Activated T-helper 1 cell treated with Interleukin-2 at 50 U/mL for 16 hours (primary cell): ENCODE measurements at places on chromosomes 13 and 19.

DNA sequence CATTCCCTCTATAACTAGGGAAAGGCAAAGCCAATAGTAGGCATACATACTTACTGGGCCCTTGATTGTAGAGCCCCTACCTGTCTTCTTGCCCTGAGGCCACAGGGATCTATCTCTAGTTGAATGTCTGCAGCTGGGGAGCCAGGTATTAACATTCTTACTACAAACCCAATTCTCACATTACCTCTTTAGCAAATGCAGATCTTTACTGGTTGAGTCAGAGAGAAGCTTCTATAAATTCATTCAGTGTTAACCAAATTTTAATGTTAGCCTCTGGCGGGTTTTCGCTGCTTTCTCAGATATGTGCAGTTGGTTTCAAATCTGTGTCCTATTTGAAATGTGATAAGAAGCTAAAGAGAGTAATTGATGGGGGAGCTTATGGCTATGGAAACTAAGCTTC, 43.2 kb downstream of the SERTM1 start:
- DNase-seq: no peak

GRCh38 chr19:13302526-13303270, 152.5 kb downstream of the IER2 start:
- no peak for DNase-seq

GRCh38 chr19:29315556-29316190, 102.7 kb upstream of the UQCRFS1 start:
- DNase-seq: no peak

DNA sequence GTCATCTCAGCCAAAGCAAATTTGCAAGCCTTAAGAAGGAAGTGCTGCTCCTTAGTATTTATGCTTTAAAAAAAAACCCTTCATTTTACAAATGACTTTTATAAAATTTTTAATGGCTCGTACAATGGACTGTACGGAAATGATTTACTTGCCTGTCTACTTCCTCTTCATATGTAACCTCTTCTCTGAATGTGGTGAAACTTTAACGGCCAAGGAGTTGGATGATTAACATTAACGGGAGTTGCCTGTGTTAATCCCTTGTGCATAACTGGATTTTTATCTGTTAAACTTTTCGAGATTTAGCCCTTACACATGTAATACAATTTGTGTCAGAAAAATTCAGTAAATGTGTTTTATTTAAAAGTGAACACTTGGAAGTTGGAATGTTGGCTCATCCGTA, 429.4 kb downstream of the TBC1D4 start:
- DNase-seq: no peak

DNA sequence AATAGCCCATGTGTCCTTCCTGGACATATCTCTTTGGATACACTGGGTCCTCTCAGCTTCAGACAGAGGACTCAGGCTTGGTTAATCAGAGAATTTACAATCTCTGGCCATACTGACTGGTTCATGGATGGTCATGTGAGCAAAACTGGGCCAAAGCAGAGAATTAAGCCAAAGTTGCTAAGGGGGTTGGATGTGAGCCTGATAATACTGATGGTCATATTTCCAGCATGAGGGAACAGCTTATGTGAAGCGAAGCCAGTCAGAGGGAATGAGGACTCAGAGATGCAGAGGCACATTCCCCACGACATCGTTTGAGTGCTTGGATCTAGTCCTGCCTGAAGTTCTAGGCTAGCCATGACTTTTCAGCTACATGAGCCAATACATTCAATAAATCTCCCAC, 22.0 kb upstream of the LRRC4B start:
- no peak for DNase-seq

DNA sequence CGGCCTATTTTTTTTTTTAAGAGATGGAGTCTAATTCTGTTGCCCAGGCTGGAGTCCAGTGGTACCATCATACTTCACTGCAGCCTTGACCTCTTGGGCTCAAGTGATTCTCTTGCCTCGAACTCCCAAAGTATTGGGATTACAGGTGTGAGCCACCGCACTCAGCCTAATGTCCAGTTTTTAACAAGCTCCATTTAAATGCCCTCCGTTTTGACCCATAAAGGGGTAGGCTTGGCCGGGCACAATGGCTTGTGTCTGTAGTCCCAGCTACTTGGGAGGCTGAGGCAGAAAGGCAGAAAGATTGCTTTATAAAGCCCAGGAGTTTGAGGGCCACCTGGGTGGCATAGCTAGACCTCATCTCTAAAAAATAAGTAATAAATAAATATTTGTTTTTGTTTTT, 11.8 kb downstream of the LDLR start:
- no peak for DNase-seq

- no peak for DNase-seq
These were observed 532.0 kb downstream of the GPC6 start for GRCh38 chr13:93758575-93758974.

DNA sequence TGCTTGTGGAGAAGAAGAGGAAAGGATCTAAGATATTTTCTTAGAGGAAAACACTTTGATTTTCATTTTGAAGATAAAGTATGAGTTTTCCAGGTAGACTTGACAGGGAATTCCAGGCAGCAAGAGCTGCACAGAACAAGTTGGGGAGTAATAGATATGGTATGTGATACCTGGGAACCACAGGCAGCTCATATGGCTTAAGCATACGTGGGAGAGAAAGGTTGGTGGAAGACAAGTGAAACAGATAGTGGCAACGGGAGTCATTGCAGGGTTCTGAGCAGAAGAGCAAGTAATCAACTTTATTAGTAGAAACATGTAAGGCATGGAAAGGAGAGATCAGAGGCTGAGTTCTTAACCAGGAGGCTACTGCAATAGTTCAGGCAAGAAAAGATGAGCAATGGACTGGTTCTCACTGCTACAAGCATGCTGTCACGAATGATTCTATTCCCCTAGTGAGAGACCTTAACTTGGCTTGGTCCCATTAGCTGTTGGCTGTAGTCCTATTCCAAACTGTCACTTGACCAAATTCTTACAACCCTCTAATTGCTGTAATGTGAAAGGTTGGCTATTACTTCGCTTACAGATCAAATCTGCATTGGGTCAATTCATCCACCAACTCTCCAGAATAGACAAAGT, 217.9 kb downstream of the VWA8 start:
- no peak for DNase-seq

DNA sequence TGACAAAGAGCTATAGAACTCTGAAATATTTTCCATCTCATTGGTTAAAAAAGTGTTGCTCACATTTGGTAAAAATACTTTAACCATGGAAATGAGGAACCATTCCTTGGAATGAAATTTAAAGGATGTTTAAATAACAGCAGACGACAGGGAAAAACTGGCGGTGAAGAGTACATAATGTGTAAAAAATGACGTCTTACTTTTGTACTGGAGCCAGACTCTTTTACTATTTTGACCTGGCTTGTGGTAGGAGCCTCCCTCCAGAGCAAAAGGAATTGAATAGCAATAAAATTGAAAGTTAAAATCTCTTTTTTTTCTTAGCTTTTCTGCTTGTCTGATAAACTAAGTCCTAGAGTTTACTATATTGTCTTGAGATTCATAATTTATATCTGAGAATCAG, 426.2 kb upstream of the KLHL1 start:
- no peak for DNase-seq

- DNase-seq: no peak
These were observed 157.2 kb downstream of the MYO16 start for GRCh38 chr13:108786456-108787200.

GRCh38 chr13:41268764-41269163, 5.4 kb upstream of the MTRF1 start:
- DNase-seq: no peak

DNA sequence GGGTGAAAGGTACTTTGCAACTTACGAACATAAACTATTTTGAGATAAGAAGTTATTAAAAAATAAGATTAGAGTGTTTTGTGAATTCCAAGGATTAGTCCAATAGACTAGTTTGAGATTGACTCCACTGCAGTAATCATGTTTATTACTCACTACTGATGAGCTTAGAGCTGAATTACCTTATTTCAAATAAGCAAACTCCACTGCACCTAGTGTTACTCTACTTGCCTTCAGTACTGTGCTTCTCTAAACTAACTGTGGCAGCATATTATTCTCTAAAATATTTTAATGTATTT, 111.7 kb downstream of the MIPEP start:
- DNase-seq: no peak

DNA sequence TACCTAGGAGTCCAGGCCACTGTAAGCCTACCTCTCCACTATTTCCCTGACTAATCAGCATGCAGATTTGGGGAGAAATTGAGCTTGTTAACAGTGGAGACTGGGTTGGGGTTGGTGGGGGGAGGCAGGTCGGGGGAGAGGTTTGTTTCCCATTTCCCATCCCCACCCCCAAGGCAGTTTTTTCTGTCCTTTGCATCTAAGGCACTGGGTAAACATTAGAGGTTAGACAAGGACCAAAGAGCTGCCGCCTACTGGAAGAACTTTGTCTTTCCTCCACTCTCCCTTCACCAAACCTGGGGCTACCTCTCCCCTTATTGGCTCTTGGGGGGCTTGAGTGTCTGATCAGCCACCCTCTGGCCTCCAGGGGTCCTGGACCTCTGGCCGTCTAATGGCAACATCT, 953 bp downstream of the KCNN4 start:
- DNase-seq: no peak

DNA sequence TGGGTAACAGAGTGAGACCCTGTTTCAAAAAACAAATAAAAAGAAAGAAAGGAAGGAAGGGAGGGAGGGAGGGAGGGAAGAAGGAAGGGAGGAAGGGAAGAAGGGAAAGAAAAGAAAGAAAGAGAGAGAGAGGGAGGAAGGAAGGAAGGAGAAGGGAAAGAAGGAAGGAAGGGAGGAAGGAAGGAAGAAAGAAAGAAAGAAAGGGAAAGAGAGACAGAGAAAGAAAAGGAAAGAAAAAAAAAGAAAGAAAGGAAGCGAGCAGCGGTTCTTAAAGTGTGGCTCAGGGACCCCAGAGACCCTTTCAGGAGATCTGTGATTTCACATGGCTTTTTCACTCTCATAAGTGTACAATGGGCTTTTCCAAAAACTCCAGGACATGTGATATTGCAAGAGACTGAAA, 9.9 kb upstream of the CADM4 start:
- no peak for DNase-seq
